ENCODE measurements at places on chromosomes 12 and 14.
A peak's percentile ranks its signal among the peaks of the same experiment; 100 is the strongest.

DNA sequence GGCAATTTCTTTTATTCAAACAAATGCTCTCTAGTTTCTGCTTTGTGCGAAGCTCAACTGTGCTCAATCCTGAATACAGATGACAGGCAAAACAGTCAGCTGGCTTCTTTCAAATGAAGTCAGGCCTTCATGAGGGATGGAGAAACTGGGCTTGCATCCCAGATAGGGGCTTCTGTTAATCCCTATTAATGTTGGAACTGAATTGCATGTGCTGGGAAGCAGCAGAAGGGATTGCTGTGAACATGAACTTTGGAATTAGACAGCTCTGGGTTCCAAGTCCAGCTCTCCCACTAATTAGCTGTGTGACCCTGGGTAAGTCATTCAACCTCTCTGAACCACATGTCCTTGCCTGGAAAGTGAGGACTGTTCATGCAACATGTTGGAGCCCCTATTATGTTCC, 21.1 kb upstream of the CORO1C start:
- DNase-seq: no peak

GRCh38 chr14:24032727-24033418, 18.9 kb upstream of the CARMIL3 start:
- no peak for DNase-seq

GRCh38 chr12:124484067-124484466, 83.3 kb downstream of the NCOR2 start:
- DNase-seq: no peak

GRCh38 chr14:68519671-68520187, 273.1 kb downstream of the ZFP36L1 start:
- DNase-seq: no peak

DNA sequence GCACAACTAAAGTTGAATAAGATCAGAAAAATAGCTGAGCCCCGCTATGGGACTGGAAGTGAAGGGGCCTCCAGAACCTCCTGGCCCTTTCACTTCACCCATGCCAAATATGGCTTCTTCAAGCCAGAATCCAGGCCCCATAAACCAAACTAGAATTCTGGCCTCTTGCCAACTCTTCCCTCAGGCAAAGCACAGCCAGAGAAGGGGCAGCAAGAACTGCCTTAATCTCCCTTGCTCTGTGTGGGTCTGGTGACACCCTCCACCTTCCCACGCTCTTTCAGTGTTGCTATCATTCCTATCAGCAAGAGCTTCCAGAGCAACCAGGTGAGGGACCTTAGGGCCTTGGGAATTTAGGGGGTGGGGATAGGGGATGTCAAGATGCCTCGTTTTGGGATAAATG, 3.1 kb upstream of the PNMA1 start:
- no peak for DNase-seq

DNA sequence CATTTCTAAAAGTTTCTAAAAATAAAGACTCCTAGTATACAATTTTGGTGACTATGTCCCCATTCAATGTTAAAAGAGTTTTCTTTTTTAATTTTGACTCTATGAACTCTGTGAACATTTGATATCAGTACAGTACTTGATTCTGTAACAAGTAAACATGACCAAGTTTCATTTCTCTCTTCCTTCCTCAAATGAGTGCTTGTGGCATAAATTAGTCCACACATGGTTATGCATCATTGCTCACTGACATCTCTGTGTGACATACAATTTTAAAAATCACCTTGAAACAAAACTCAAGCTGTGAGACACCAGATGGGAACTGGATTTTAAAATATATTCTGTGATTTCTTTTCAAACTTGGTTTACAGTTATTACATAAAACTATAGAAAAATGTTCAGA, 253.9 kb upstream of the MDGA2 start:
- DNase-seq: no peak

DNA sequence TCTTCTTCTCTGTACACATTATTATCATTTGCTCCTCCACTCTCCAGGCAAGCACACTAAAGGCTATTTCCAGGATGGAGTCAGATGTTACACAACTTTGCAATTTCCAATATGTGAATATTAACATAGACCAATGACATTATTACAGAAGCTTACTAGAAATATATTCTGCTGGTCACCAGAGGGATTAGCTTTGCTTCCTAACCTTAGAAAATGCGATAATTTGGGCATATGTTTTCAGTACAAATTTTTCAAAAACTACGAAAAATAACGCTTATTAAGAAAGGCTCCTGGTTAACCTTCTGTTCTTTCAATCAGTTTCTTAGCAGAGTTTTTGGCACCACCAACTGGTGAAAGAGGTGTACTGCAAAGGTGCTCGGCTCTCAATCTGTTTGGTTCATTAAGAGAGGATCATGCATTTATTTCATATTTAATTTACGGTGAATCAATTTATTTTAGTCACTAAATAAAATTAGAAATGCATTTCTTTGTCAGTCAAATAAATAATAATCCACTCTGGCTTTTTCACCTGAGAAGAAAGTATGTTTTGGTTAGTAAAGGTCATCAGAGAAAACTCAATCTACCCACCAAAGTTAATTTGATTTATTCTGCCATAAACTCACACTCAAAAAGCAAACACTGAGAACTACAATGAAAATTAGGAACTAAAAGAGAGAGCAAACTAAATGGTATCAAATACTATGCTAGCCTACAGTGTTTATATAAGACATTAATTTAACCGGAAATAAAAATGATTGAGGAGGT, 39.2 kb downstream of the EFCAB11 start:
- DNase-seq: peak; percentile 5

DNA sequence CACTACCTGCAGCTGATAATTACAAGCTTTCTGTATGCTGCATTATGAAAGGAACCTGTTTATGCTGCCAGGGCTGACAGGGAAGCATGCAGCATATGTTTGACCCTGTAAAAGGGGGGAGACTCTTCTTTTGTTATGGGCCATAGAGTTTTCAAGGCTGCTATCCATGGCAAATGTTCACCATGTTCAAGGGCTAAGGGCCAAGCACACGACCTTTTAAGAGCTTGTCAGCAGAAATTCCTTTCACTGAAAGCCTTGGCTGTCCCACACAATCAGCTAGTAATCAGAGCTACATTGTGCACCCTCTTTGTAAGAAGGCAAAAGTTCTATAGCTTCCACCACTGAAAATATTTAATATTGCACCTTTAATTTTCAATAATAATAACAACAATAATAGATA, 74.2 kb upstream of the MBIP start:
- DNase-seq: no peak

- DNase-seq: no peak
Observed at GRCh38 chr12:43836475-43836989, 651 bp downstream of the TMEM117 start.

GRCh38 chr12:71655495-71655894, 8.2 kb downstream of the ZFC3H1 start:
- no peak for DNase-seq

- no peak for DNase-seq
Observed at GRCh38 chr12:64480148-64480547, 28.2 kb downstream of the TBK1 start.

DNA sequence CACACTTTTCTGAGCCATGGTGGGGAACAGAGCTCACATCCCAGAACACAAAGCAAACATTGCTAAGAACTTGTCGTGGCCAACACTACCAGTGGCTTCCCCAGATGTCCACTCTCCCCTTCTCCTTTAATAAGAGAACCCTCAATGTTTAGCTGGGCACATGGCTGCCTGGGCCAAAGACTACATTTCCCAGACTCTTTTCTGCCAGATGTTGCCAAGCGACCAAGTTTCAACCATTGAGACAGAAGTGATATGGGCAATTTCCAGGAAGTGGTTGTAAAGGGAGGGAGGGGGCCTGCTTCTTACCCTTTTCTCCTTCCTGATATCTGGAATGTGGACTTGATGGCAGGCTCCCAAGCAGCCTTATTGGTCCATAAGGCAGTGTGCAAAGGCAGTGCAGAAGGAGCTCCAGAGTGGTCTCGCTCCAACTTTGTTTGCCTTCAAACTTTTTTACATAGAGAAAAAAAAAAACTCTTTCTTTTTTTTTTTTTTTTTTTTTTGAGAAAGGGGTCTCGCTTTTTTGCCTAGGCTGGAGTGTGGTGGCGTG, 24.9 kb upstream of the JDP2 start:
- no peak for DNase-seq

DNA sequence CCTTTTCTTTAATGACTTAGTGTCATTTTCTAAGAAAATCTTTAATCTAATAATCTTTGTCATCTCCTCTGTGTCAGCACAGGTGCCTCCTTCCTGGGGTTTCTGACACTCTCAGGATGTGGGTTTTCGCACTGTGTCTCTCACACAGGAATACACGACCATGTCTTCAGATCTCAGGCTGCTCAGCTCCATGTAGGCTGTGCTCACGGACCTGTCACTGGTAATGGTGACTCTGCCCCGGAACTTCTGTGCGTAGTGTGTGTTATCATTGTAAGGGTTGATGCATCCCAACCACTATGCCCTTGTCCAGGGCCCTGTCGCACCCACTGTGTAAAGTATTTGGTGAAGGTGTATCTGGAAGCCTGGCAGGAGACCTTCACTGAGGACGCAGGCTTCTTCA, 647.8 kb downstream of the TMEM121 start:
- DNase-seq: no peak

DNA sequence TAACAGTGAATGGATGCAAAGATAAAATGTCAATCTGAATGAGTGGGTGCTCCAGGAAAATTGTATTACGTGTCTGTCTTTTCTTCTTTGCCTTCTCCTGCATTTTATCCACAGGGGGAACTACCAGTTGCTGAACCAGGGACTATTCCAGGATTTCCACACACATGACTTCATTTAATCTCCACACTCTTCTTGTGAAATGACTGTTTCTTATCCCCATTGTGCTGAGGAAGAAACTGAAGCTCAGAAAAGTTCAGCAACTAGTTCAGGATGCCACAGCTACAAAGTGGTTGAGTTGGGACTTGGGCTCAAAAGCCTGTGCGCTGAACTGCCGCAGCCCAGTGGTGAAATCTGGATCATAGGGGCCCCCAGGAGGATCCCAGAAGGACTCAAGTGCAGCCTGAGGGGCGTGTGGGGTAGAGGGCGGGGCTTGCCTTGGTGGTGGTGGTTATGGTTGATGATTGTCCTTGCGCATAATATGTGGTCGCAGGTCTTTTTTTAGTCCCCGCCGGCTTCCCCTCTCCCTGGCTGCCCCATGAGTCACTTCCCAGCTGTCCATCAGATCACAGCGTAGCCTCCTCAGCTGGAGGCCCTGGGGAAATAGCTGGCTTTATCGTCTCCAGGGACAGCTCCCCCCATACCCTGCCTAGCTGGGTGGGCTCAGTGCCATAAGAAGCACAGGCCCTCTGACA, 235.2 kb upstream of the CRY1 start:
- peak; percentile 27 for DNase-seq

DNA sequence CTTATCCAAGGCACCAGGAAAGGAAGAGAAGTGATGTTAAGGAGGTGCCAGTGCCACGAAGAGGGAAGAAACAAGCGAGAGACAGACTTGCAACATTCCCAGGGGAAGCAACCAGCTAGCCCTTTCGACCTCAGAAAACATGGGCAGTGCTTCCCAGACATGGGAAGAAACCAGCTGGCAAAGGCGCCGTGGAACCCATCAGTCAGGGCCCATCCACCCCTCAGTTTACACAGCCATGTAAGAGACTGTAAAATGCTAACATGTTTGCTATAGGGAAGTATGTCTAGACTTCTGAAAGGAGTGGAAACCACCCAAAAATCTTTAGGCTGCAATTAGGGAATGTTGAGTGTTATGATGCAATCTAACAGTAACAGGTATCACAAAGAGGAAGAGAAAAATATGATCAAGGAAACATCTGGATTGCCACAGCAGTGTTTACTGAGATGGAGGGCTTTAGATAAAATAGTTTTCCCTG, 26.3 kb downstream of the ANAPC5 start:
- DNase-seq: no peak

DNA sequence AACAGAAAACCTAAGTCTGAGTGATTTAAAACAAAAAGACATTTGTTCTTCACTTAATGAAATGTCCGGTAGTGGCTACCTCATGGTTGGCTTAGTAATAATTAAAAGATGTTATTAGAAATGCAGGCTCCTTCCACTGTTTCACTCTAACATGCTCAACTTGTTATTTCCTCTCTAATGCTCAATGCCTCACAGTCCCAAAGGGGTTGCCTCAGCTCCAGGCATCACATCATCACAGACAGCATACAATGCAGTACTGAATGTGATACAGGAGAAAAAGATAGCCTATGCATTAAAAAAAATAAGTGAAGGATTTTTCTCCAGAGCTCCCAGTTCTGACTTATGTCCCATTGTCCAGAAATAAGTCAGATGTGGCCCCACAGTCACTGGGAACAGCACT, 1077.0 kb upstream of the TMEM132C start:
- no peak for DNase-seq

GRCh38 chr12:93573552-93574223, 1.2 kb downstream of the SOCS2 start:
- DNase-seq: no peak

GRCh38 chr12:91382081-91382543, 199.5 kb upstream of the DCN start:
- DNase-seq: peak; percentile 47

DNA sequence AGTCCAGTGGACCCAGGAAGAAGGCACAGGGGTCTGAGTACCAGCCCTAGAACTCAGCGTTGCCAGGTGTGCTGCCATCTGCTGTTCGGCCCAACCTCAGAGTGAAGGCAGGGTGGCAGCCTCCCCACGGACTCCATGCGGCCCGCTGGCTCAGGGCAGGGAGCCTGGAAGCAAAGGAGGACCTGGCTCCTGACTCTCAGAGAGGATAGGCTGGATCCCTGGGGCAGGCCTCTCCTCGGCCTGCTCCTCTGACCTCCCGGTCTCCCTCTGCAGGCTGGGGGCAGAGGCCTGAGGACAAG, 10.1 kb downstream of the MCRS1 start:
- no peak for DNase-seq

DNA sequence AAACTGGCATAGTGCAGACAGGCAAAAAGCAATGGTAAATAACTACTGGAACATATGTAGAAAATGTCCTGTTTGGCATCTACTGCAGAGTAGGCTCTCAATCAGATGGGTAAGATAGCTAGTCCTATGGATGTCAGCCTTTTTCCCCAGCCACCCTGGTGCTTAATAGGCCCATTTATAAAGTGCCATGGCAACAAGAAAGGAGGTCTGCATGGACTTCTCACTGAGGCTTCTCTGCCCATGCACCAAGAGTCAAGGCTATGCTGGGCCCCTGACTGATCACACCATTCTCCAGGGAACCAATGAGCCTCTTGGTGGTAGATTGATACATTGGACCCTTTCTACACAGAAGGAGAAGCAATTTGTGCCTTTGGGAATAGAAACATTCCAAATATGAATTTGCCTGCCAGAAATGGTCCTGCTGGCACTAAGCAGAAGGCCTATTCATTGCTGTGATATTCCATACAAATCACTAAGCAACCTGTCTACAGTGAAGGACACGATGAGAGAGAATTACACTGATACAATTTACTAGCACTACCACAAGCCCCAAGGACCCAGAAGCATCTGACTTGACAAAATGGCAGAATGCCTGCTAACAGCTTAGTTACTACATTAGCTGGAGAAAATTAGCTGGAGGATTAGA, 43.8 kb downstream of the RESF1 start:
- DNase-seq: no peak
